ENCODE measurements at places on chromosomes 5 and 9. TPM values are rescaled to one million over a fixed set of nuclear protein-coding genes. Genes with fewer than 3 reads are reported as not detected.

The RNF183 gene
- total RNA-seq, result 0.37 TPM

The CXCL14 gene
- total RNA-seq, result 0.22 TPM

The NMUR2 gene
- not detected for total RNA-seq

The GPR151 gene
- not detected for total RNA-seq

The HRCT1 gene
- total RNA-seq, result 0.25 TPM

The PDLIM4 gene
- total RNA-seq, result 107 TPM

The PRR16 gene
- total RNA-seq, result 5.9 TPM

The CDX1 gene
- total RNA-seq, result 0.12 TPM

The SLC4A9 gene
- not detected for total RNA-seq

The KLF4 gene
- 3.3 TPM for total RNA-seq

The CCDC180 gene
- 4.5 TPM for total RNA-seq

The JAKMIP2 gene
- total RNA-seq, result 10.8 TPM

The SLC45A2 gene
- under 0.01 TPM for total RNA-seq

The GMCL2 gene
- total RNA-seq, result not detected

The ALG2 gene
- total RNA-seq, result 34.4 TPM

The DDX4 gene
- not detected for total RNA-seq

The C9 gene
- total RNA-seq, result 1.1 TPM

The OR1N2 gene
- not detected for total RNA-seq

The CORO2A gene
- 0.44 TPM for total RNA-seq

The ANKRD34B gene
- not detected for total RNA-seq

The C9orf153 gene
- 0.25 TPM for total RNA-seq

The NIPAL4 gene
- 0.87 TPM for total RNA-seq

The FANCC gene
- total RNA-seq, result 3.0 TPM

The PCDHA1 gene
- total RNA-seq, result under 0.01 TPM

The CRB2 gene
- not detected for total RNA-seq

The ADGRD2 gene
- not detected for total RNA-seq

The FOXD4L5 gene
- not detected for total RNA-seq

The CENPP gene
- 2.4 TPM for total RNA-seq

The CLIC3 gene
- 0.55 TPM for total RNA-seq

The ACTBL2 gene
- 0.11 TPM for total RNA-seq

The GPR150 gene
- 0.33 TPM for total RNA-seq

The KCNN2 gene
- total RNA-seq, result 0.37 TPM

The INSYN2B gene
- 11.2 TPM for total RNA-seq

The KLHL3 gene
- total RNA-seq, result 3.4 TPM

Measured in uterine smooth muscle cell (primary cell).